Stimulated activated naive CD8-positive, alpha-beta T cell treated with anti-CD3 and anti-CD28 coated beads, Interleukin-15, amount 100 ng/mL, for 72 hours (primary cell): ENCODE measurements at places on chromosomes 12 and 14.

DNA sequence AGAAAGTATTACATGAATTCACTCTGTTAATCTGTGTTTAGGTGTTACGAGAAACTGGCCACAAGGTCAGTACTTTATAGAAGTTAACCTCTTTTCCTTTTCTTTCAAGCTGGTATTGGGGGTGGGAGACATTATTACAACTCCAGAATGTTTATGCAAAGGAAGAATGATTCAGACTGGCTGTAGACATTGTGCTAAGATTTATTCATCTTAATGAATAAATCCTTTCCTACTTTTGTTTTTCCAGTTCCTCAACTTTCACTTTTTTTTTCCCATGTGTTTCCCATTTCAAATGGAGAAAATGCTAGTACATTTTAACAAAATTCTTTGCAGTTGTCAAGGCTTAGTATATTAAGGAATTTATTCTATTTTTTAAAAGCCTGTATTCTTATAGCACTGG, 1.3 kb downstream of the OTOGL start:
- DNase-seq = no peak

DNA sequence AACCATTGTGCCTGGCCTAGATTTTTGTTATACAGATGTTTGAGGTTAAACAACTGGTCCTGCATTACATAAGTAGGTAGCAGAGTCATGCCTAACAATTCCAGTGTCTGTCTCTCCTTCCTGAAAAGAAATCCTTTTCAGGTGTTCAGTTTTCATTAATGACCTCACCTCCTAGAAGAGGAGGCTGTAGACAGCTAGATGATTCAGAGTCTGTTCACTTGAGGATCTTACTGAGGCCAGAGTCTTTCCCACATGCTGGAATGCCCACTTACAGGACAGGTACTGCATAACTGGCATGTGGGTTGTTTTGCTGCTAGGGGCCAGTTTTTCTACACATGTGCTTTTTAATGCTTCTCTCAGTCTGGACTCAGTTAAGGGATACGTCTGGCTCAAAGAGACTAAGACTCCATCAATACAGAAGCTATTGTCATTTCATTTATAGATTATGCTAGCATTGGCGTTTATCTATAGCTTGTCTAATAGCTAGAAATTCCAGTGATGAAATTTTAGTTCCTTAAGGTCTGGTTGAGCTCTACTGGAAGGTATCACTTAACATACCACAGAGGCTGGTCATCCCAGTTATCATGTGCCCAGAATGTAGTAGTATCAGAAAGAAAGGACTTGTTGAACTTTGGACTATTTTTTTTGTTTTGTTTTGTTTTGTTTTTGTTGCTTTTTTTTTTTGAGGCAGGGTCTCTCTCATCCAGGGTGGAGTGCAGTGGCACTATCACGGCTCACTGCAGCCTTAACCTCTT, 206.4 kb downstream of the ERC1 start:
- no peak for DNase-seq

- no peak for DNase-seq
These were observed 16.3 kb downstream of the ZBTB39 start for GRCh38 chr12:56989861-56990610.

DNA sequence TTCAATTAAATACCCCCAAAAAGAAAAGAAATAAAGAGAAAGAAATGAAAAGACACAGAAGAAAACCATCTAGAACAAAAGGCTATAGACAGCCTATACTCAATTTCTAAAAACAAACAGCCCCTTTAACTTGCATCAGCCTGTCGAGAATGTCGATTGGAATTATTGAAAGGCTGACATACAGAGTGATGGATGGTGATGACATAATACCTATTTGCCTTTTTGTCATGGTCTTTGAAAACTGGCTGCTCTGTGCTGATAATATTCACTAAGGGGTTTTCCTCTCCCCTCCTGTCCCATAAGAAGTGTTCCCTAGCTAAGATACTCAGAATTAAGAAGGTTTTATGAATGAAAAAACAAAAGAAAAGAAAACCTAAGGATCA, 393.7 kb downstream of the SOX5 start:
- no peak for DNase-seq

- no peak for DNase-seq
These were observed 267.0 kb downstream of the DACT1 start for GRCh38 chr14:58904776-58905175.
